ENCODE measurements at places on chromosomes 2 and 18. TPM values are rescaled to one million over a fixed set of nuclear protein-coding genes. Genes with fewer than 3 reads are reported as not detected.

BCL11A gene
- total RNA-seq: 4.3 TPM

KIAA1328 gene
- total RNA-seq: 4.1 TPM

HOXD11 gene
- total RNA-seq: not detected

ZNF396 gene
- 2.0 TPM for total RNA-seq

- H3K27ac ChIP-seq: peak overlapping the region; percentile 37
- peak; percentile 20 for DNase-seq
- peaks cover under 1% of the 10 kb centered on the region for H3K36me3 ChIP-seq
- H3K27me3 ChIP-seq: no peaks in the 10 kb centered on the region
Measured at GRCh38 chr2:45121236-45121927, 112.1 kb upstream of the SIX2 start.

GRCh38 chr2:167966937-167967913 lies 280.2 kb downstream of the STK39 start:
- no peaks in the 10 kb centered on the region for H3K27me3 ChIP-seq
- no peaks in the 10 kb centered on the region for H3K36me3 ChIP-seq
- H3K27ac ChIP-seq: no peak overlapping the region
- H3K4me1 ChIP-seq: no peaks in the 10 kb centered on the region

DNA sequence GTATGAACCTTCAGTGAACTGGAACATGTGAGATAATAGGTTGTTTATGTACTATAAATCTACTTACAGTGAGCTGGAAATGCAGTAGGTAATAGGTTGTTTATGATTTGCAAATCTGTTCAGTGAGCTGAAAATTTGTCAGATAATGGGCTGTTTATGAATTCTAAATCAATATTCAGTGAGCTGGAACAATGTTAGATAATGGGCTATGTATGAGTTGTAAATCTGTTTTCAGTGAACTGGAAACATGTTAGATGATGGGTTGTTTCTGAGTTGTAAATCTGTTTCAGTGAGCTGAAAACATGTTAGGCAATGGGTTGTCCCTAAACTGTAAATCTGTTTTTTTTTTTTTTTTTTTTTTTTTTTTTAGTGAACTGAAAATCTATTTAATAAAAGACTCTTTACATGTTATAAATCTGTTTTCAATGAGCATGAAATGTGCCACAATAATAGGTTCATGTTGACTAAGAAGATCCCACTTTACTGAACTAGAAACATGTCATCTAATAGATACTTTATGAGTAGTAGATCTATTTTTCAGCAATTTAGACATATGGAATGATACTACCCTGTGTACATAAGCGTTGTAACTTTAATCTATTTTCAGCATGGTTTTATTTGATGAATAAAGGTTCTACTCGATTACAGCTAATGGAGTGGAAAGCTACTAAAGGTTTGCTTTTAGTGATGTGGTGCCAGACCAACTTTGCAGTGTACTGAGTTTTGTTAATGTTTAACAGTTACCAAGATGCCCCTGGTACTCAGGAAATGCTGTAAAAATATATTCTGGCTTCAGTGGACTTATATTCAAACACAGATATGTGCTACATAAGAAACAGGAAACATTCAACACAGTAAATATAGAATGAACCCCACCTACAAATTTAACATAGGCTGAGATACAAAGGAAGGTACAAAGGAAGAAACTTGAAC lies 1471.8 kb downstream of the LRP1B start:
- H3K4me1 ChIP-seq: no peaks in the 10 kb centered on the region
- no peak for DNase-seq
- no peak overlapping the region for H3K27ac ChIP-seq
- H3K36me3 ChIP-seq: no peaks in the 10 kb centered on the region
- H3K27me3 ChIP-seq: peaks cover 39% of the 10 kb centered on the region
- no peak overlapping the region for H3K4me3 ChIP-seq

- H3K27me3 ChIP-seq: no peaks in the 10 kb centered on the region
- H3K4me3 ChIP-seq: no peak overlapping the region
- DNase-seq: no peak
Measured at GRCh38 chr2:37837628-37838328, 87.3 kb upstream of the RMDN2 start.

DNA sequence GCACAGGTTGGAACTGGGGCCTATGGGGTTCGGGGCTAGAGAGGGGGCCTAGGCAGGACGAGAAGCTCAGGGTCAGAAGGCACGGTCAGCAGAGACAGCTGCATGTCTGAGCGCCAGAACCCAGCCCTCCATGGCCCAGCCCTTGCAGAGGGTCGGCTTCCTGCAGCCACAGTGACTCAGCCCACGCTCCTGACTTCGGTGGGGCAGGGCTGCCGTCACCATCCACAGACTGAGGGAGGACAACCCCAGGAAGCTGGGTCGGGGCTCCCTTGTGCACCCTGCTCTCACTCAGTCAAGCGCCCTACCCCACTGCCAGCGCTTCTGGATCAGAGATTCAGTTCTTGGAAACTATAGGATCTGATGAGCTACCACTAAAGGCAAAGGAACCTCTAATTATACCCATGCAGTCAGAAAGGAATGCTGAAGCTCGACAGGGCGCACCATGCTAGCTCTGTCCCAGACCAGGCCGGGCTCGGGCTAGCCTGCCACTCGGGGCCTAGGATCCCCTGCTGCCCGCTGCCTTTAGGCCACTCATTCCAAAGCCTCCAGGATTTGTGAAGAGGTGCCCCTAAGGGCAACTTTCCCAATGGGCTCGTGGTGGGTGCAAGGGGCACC lies 3.0 kb downstream of the ACTR1B start:
- H3K27ac ChIP-seq: peak overlapping the region; percentile 83
- peaks cover 23% of the 10 kb centered on the region for H3K36me3 ChIP-seq
- peaks cover 9% of the 10 kb centered on the region for H3K4me1 ChIP-seq
- H3K4me3 ChIP-seq: no peak overlapping the region

GRCh38 chr2:154771664-154772284 lies 73.3 kb downstream of the KCNJ3 start:
- H3K4me1 ChIP-seq: no peaks in the 10 kb centered on the region
- H3K4me3 ChIP-seq: no peak overlapping the region
- peaks cover 72% of the 10 kb centered on the region for H3K27me3 ChIP-seq
- no peak for DNase-seq
- H3K36me3 ChIP-seq: no peaks in the 10 kb centered on the region

All from MCF 10A (cell line).